ENCODE measurements at places on chromosomes 1 and 21.

- no peak for DNase-seq
Measured at GRCh38 chr1:171646249-171646560, 6.3 kb downstream of the MYOC start.

DNA sequence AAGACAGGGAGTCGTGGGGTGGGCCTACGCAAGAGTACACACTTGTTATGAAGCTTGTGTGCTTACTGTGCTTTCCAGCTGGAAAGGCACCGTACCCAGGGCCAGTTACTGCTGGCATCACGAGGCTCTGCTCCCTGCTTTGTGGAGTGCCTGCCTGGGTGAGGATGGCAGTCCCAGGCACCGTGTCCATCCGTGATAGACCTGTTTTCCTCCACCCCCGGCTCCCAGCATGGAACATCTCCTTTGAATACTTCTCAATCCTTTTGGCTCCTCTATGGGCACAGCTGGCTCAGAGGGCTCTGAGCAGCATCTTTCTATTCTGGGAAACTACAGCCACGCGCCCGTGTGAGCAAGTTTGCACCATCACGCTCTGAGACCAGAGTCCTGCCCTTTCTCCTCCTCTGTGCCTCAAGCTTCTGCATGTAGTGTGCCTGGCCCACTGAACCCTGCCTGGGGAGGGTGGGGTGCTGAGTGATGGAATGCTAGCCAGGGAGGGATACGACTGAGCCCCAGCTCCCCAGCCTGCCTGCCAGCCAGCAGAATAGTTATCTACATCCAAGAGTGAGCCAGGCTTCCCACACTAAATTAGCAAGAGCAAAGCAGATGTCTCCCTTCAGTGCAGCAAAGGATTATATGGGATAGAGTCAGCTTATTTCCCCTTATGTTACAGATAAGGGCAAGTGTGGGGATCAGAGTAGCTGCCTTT, 7.1 kb upstream of the TNR start:
- DNase-seq = no peak

DNA sequence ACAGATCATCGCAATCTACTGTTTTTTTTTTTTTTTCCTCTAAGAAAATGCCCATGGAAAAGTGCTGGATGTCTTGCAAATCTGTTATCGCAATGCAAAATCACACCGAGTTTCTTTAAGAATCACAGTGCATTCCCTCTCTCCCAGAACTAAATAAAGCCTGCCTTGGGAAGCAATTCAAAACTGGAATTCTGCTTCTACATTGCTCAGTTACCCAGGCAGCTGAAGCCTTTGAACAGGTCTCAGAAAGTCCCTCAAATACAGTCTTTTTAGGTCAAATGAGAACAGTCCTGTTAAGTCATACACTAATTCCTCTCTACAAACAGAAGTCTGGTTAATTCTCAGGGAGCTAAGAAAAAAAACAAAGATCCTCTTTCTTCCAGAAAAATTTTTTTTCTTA, 46.3 kb downstream of the SLC30A10 start:
- no peak for DNase-seq

DNA sequence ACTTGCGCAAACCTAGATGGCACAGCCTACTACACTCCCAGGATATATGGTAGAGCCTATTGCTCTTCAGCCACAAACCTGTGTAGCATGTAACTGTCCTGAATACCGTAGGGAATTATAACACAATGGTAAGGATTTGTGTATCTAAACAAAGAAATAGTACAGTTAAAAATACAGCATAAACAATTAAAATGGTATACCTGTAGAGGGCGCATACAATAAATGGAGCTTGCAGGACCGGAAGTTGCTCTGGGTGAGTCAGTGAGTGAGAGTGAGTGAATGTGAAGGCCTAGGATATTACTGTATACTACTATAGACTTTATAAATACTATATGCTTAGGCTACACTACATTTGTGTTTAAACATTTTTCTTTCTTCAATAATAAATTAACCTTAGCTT, 99.3 kb downstream of the PLD5 start:
- no peak for DNase-seq

GRCh38 chr21:18289876-18290275, 45.2 kb downstream of the CHODL start:
- DNase-seq = no peak

- no peak for DNase-seq
Measured at GRCh38 chr1:179230251-179230650, 774 bp upstream of the ABL2 start.
